Peyer's patch (tissue), 4 donors: ENCODE measurements at places on chromosomes 7 and 10.

DNA sequence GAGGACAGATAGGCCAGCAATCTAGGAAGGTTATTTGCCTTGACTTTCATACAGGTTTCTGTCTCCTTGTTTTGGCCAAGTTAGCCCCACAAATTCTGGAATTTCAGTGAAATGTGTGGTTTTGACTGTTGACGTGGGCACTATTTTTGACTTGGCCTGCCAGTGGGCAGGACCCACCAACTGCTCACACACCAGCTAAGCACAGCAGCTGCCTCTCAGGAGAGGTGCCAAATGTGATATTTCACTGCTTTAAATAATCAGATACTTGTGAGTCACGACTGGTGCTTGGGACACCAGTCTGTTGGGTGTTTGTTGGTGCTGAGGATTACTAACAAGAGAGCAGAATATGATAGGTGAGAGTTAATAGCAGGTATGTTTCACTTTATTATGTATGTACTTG, 409.7 kb upstream of the MTPN start:
- no peak for DNase-seq

DNA sequence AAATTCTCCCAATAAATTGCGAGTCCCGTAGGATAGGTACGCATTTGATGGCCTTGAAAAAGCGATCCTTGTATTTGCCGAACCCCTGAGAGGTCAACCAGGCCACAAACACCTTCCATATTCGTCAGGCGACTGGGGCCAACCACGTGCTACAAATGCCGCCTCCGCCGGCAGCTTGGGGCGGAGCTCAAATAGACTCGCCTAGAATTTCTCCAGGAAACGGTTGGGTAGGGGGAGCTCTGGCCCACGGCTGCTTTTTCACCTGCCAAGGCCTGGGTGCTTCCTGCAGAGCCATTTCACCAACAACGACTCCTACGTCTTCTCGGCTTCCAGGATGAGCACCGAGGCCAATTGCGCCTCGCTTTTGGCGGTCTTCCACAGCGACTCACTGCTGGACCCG, 53.4 kb upstream of the KIF5B start:
- DNase-seq, result no peak

DNA sequence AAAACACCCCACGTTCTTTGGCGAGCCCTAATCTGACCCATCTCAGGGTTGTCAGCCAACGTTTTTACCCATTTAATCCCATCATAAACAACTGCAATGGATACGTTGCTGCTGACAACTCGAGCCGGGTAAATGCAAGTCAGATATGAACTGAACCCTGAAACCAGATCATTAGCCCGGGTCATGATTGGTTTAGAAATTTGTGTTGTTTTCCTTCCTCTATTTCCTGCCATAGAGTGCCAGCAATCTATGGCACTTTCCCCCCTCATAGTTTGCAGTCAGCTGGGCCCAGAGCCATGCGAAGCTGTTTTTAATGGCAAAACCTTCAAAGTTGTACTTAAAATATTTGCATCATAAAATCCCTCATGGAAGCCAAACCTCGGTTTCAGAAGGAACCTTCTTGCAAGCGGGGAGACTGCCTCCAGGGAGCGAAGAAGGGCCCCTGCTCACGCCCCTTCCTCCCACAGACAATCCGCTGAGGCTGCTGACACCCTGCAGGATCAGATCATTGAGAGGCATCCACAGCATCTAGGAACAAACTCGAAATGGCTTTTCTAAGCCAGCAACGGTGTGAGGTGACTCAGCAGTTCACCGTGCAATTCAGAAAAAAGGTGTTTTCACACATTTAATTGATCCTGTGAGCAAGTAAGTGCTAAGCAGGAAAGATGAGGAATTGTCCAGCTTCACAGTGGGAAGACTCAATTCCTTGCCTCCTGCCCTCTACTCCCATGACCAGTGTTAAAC, 710.1 kb downstream of the PARD3 start:
- DNase-seq, result no peak

GRCh38 chr7:37430171-37430570, 18.5 kb downstream of the ELMO1 start:
- no peak for DNase-seq

DNA sequence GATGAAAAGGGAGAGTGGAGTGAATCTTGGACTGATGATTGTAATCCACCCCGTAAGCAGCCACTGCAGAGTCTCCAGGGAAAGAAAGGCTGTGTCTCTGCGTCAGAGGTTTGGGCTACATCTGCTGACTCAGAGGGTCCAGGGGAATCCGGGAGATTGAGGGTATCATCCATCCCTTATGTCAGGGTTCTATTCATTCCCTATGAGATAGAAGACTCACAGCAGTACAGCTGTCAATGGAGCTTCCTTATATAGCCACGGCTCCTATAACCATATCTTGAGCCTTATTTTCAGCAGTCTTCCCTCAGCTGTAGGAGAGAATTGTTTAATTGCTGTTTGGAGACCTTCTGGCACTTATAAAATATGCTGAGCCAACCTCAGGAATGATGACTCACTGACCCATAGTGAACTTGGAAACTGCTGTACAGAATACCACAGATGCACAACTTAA, 558.2 kb upstream of the PFKP start:
- DNase-seq, result no peak

- no peak for DNase-seq
Observed at GRCh38 chr7:28685242-28685643, 272.9 kb downstream of the TRIL start.

DNA sequence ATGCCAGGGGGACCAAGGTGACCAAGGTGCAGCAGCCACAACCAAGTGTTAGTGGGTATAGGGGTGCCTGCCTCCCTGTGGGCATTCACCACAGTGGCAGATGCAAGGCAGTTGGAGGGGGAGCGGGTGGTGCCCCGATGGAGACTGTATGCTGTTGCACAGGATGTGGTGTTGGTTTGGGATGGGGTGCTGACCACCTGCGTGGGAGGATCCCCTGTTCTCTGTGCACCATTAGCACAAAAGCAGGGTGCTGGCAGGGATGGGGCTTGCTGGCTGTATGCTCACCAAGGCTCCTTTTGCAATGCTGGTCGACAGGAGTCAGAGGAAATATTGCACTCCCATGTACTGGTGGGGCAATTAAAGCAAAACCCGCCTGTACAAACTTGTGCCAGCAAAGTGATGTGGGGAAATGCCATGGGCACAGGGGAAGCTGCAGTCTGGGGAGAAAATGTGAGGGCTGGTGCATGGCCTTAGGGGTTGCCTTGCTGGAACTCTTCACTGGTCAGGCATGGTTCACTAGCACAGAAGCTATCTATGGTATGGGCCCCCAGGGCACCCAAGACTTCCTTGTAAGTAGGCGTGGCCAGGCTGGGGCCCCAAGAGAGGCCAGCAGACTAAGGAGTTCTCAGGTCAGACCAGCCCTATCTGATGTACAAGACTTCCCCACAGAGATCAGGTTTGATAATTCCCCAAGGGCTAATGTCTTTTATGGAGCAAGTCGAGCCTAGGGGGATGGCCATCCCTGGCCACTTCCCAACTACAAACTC, 51.9 kb upstream of the GNAT3 start:
- no peak for DNase-seq

DNA sequence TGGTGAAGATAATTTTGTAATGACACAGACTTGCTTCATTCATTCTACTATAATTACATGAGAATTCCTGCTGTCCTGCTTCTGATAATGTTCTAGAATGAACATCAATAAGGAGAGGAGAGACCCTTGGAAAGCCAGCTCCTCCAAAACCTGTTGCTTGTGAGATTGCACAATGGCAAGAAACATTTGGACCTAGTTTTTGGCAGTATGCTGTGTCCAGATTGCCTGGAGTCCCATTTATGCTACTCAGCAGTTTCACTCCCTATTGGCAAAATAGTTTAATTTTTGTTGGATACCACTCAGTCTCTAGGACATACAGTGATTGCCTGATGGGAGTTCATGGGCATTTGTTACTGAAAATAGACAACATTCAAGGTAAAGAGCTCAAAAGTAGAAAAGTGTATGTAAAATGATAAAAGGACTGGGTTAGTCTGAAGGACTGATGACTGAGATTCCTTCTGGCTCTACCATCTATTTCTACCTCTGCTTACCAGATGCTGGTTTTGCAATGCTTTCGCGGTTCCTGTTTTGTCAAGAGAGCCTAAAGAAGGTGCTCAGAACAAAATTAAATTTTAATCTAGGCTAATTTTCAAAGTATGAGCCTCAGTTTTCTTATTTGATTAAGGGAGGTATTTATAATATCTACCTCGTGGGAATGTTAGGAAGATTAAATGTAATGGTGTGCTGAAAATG, 8.0 kb upstream of the ACTR3B start:
- DNase-seq, result no peak

DNA sequence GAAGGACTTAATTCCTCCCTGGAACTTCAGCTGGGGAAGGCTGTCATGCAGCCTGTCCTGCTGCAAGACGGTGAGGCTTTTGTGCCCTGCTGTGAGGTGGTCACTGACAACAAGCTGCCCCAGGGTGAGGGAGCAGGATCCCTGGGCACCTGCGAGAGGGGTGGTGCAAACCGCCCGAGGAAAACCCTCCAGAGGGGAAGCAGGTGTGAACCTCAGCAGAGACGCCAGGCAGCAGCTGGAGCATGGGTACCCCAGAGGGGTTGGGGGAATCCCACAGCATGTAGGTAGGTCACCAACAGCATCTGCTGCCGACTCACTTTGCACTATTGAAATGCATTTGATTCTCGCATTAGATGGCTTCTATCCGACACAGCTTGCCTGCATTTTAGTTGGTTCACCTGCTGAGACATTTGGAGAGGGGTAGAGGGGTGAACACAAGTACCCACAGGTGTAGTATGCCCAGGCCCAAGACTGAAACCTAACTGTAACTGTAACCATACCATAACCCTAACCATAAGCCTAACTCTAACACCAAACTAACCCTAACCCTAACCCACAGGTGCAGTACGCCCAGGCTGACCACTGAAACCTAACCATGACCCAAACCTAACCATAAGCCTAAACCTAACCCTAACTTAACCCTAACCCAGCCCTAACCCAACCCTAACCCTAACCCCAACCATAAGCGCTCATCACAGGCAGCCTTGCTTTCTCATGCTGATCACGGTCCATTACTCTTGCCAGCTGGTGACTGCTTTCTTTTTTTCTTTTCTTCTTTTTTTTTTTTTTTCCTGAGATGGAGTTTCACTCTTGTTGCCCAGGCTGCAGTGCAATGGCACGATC, 85.9 kb downstream of the ELFN1 start:
- DNase-seq, result no peak
